ENCODE measurements at places on chromosomes 4 and X.

GRCh38 chrX:136339702-136340101 lies 38.9 kb downstream of the ADGRG4 start:
- DNase-seq: no peak

GRCh38 chr4:57159866-57160265 lies 49.7 kb upstream of the IGFBP7 start:
- DNase-seq: no peak

GRCh38 chrX:79452881-79453280 lies 85.7 kb upstream of the ITM2A start:
- no peak for DNase-seq

GRCh38 chr4:38468339-38468866 lies 195.6 kb upstream of the KLF3 start:
- DNase-seq: no peak

GRCh38 chr4:27318740-27319139 lies 458.1 kb downstream of the STIM2 start:
- DNase-seq: no peak

DNA sequence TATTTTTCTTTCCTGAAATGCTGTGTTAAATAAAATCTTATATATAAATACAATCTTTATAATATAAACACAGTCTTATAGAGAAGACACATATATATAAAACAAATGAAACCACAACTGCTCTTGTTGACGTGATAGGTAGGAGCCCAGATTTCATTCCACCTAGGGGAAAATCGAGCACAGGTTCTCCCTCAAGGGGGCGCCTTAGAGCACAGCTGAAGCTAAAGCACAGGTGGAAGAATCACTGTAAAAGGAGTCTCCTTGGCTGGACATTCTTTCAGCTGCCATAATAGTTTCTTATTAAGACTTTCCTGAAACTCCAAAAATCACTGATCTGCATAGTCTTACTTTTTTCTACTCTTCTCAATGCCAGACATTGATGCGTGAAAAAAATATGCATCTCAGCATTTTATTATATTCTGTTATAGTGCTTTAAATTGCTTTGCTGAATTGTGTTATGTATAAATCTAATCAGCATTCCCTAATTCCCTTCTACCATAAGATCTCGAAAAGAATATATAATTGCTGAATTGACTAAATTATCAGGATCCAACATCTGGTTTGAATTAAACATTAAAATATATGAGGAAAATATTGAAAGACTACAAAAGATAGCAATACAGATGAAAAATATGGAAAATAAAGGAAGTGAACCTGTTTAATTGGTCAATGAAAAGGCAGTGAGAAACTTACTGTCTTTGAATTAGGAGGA lies 25.5 kb upstream of the RXFP1 start:
- DNase-seq: no peak
